ENCODE measurements at places on chromosomes 12 and 14.

- DNase-seq = peak; percentile 74
Measured at GRCh38 chr14:69152181-69152901, 578 bp downstream of the DCAF5 start.

GRCh38 chr14:103536693-103537092 is 7.7 kb downstream of the TRMT61A start:
- DNase-seq = no peak

DNA sequence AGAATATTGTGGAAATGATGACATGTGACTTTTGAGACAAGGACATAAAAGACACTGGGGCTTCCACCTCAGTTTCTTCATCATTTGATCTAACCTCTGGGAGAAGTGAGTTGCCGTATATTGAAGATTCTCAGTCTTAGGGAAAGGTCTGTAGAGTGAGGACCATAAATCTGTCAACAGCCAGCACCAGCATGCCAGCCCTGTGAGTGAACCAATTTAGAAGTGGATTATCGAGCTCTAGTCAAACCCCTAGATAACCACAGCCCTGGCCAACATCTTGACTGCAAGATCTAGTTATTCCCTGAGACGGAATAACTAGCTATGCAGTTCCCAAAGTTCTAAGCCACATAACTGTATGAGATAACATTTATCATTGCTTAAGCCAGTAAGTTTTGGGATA is 108.8 kb upstream of the PTPRR start:
- no peak for DNase-seq

GRCh38 chr12:55707841-55708694 is at the start of gene ITGA7:
Gene ITGA7, minus strand, starts transcription at chr12:55707904. Its CDS starts 222 bp downstream, at chr12:55707682.
- DNase-seq = peak; percentile 65

DNA sequence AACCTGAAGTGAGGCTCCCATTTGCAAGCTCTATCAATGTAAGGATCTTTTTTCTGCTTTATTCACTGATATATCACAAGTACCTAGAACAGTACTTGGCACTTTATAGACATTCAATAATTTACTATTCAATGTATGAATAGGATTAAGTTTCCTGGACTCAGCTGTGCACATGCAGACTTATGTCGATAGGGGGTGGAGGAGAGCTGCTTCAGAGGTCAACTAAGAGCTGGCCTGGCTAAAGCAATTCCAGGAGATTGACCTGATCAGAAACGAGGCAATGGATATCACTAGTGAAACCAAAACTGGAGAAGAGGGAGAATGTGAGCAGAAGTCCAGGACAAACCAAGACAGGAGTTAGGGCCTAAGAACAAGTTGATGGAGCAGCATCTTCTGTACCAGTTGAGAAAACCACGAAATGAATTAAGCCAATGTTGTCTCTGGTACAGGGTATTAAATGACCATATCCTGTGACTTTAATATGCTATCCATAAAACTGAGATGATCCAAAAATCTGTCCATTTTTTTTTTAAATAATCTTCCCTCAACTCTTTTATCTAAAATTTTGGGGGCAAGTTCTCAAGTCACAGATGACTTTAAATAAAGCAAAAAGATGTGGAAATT is 169.2 kb downstream of the PIK3C2G start:
- no peak for DNase-seq

DNA sequence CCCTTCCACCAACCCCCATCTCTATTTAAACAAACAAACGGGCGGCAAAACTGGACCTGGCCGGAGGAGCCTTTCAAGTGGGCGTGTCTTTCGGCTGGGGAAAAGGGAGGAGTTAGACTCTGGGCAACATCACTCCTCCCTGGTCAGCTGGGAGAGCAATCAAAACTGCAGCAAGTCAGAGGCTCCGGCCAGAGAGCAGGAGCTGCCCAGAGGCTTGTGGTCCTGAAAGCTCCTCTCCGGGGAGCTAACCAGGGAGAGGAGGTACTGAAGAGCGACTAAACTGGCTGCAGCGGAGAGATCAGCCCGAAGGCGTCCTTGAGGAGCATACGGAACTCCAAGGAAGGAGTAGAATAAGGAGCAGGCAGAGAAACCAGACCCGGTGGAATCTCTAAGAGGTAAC is at the start of gene NEUROD4:
Gene NEUROD4 (plus strand): TSS at position 191 of the 400 bp plus-strand sequence. CDS start 6,466 bp downstream, outside the sequence.
- DNase-seq = peak; percentile 18

DNA sequence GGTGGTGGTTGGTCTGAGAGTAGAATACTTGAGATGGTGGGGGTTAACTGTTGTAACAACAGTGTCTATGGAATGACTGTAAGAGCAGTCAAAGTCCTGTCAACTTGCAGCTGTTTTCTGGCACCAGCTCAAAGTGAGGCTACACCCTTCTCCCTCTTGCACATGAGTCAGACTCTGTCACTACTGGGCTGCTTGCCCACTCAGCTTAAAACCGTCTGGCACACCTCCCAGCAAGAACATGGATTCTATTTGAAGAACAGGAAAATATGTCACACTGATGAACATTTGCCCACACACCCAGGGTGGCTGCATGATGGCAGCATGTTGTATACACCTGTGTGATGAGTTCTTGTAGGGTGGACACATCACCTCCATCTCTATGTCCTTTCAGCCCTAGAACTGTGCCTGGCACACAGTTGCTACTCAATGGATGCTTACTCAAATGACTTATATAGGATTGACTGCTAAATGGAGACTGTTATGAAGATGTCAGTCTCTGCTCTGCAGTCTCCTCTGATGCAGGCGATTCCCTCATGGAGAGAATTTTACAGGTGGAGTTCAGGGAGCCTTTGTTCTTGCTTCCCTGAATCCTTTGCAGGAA is 19.3 kb upstream of the SERPINA6 start:
- DNase-seq = no peak

GRCh38 chr14:87995500-87996290 is 2.7 kb upstream of the GALC start:
- no peak for DNase-seq
